ENCODE measurements at places on chromosomes 16 and 17. TPM values are rescaled to one million over a fixed set of nuclear protein-coding genes. Genes with fewer than 3 reads are reported as not detected.

Gene ZFPM1
- 5.0 TPM for total RNA-seq

Gene C17orf50
- total RNA-seq: not detected

Gene TBC1D28
- total RNA-seq: not detected

Gene SLC43A2
- 3.1 TPM for total RNA-seq

Gene GP1BA
- total RNA-seq: not detected

Gene SLC13A5
- total RNA-seq: not detected

Gene TCAP
- 0.71 TPM for total RNA-seq

Gene KRTAP4-12
- not detected for total RNA-seq

Gene STAC2
- total RNA-seq: 1.2 TPM

Gene HOXB1
- not detected for total RNA-seq

Gene MMP2
- total RNA-seq: 3.7 TPM

Gene NOTUM
- total RNA-seq: not detected

Gene NGFR
- total RNA-seq: 0.26 TPM

Gene CA7
- not detected for total RNA-seq

Gene SRSF1
- 493 TPM for total RNA-seq

Gene KRTAP4-9
- total RNA-seq: not detected

Gene TM4SF5
- not detected for total RNA-seq

Gene RPRML
- total RNA-seq: not detected

Gene ANTKMT
- 54.7 TPM for total RNA-seq

All from MCF 10A (cell line).